Thoracic aorta (tissue), 2 donors: ENCODE measurements at places on chromosomes 12 and 14. TPM values are rescaled to one million over a fixed set of nuclear protein-coding genes. Genes with fewer than 3 reads are reported as not detected.

DNA sequence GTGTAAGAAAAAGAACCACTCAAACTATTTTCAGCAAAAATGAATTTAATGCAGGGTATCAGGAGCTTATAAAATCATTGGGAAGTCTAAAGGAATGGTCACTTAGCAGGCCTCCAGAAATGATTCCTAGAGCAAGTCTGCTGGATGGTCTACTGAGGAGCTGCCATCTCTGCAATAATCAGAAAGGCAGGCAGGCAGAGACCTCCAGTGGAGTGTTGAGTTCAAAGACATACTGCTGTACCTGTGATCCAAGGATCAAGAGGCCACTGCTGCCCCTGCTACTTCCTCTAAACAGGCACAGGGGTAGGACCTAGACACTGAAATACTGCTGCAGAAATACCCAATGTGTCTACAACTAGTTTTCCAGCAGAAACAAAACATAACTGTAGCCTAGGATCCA is 14.5 kb upstream of the KICS2 start:
- DNase-seq = no peak

GRCh38 chr12:27974735-27975221 is 2.2 kb upstream of the PTHLH start:
- no peak for DNase-seq

GRCh38 chr12:6541371-6542165 is 7.3 kb downstream of the GAPDH start:
- DNase-seq = no peak

- no peak for DNase-seq
Measured at GRCh38 chr14:22614240-22614799, 16.2 kb downstream of the ABHD4 start.

DNA sequence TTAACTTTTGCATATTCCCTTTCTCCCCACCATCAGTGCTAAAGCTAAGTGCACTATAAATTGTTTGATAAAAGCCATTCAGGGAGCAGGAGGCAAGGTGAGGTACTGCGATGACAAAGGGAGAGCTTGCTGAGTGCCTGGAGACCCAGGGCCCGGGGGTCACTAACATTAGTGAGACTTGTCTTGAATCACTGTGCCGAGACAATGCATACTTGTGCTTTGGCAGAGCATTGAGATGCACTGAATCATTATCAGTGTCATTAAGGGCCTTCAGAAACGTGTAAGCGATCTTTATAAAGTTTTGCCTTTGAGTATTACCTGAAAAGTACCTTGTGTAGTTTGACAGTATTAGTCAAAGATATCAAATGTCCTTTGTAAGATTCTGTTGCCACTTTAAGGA is 447.5 kb downstream of the PCNX1 start:
- DNase-seq = no peak

DNA sequence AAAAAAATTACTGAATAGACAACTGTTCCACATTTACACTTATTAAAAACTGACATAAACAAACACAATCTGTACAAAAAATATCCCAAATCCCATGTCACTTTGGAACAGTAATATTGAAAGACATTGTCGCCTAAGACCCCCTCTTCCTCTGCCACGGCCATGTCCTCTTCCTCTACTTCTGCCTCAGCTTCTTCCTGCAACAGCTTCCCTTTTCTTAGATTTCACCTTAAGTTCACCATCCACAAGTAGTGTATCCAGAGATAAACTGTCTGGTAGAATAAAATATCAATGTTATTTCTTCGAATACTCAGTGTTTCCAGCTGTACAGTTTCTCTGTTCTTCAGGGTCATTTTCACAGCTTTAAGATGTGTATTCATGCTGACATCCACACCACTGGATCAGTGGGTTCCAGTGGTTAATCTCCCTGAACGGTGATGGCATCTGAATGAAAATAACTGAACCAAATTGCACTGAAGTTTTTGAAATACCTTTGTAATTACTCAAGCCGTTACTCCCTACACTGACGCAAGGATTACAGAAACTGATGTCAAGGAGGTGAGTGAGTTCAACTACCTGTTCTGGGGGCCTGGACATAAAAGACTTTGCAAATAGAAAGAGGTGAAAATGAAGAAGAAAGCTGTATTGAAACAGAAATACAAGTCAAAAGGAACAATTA is 208.5 kb downstream of the C12orf50 start:
- DNase-seq = no peak

DNA sequence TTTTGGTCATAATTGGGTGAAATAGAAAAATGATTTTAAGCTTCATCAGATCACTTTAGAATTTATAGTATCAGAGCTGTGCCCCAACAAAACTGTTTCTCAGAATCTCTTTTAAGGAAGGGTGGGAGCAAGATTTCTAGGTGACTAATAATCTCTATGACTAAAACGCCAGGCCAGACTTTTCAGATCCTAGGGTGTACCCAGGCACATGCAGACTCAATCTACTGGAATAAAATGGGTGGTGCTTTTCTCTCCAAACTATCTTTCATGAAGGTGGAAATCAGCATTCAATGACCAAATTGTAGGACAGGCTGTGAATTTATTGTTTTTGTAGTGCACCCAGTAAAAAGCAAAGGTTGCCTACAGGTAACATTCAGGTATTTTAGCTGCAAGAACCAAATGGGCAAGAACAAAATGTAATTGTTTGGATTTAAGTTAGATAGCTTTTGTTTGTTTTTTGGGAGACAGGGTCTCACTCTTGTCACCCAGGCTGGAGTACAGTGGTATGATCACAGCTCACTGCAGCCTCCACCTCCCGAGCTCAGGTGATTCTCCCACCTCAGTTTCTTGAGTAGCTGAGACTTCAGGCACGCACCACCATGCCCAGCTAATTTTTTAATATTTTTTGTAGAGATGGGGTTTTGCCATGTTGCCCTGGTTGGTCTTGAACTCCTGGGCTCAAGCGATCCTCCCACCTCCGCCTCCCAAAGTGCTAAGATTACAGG is 49.5 kb downstream of the PPP2R5C start:
- DNase-seq = no peak

GRCh38 chr14:79383031-79383430 is 828.3 kb downstream of the DIO2 start:
- DNase-seq = no peak

- DNase-seq = no peak
Measured at GRCh38 chr14:75806352-75806832, 145.3 kb downstream of the TTLL5 start.

DNA sequence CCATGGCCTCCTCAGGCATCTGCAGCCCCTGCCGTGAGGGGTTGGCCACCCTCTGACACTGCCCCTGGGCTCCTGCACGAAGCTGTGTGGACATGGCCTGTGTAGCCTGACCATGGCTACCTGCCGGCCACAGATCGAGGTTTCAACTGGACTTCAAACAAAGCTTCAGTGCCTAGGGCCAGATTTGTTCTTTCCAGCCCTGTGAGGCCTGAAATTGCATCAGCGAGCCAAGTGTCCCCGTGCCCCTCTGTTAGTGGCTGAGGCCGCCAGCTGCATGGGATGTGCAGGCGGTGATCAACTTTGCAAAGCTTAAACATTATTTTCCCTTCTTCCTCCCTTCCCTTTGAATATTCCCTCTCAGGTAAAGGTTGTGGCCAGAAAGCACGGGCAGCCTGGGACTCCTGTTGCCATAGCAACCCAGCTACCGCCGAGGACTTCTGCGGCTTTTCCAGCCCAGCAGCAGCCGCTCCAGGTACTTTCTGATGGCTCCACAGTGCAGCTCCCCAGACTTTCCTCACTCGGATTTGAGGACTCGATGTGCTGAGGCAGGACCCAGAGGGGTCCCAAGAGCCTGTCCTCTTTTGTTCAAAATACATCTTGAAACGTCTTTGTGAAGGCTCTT is 35.8 kb downstream of the DDX51 start:
- no peak for DNase-seq

DNA sequence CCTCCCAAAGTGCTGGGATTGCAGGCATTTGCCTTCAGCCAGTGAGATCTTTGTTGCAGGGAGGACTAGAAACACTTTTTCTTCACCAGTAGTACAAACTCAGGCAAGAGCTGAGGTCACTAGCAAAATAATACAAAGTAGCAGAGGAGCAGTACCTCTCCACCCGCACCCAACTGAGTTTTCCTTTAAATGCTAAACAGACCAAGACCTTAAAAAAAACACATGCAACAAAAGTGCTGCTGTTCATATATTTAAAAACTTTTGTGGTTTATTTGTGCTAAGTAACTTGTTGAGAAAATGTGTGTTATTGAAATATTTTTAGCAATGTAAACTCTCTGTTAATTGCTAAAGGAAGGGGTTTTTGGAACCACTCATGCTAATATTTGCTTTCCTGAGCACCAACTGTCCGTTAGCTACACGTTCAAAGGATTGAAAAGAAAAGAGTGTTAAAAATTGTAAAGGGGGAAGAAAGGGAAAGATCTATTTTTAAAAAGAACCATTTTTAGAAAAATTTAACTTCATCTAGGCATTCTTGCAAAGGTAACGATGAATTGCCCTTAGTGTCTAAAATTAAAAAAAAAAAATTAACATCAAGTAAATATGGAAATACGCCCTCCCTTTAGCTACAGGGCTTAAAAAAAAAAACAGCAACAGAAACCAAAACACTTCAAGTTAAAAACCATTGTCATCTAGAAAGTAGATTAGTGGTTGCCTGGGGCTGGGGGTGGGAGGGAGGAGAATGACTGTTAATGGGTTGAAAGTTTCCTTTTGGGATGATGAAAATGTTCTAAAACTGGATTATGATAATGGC is 114.0 kb upstream of the KRAS start:
- no peak for DNase-seq

DNA sequence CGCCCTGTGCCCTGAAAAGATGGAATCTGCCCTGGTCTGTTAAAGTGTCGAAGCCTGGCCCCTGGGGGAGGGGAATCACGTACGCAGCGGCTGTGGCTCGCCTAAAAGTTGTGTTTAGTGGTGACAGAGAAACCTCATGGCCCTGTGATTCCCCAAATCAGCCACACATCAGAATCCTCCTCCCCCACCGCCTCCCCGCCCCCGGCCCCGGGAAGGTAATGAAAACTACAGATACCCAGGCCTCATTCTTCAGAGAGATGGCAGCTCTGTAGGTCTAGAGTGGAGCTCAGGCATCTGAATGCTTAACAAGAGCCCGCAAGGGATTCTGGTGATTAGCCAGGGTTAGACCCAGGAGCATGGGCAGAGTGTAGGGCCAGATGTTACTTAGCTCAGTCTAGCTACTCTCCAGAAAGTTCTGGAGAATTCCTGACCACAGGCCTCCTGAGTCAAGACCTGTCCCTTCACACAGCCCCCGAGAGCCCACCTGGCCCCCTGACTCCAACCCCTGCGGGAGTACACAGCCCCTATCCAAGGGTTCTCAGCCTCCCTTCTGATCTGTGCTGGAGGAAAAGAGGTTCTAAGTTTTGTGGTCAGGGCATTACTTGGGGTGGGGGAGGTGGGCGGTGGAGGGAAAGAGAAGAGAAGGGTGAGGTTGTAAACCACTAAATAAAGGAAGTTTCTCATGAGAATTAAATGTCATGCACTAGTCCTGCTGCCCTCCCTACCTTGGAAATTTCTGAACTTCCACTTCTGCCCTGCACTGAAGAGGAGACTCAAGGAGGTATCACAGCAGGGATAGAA is 114.8 kb downstream of the PLXNC1 start:
- no peak for DNase-seq

- DNase-seq = no peak
Measured at GRCh38 chr12:5515458-5515857, 83.5 kb downstream of the NTF3 start.

The OTUB2 gene
- 0.71 TPM for total RNA-seq

The PLA2G1B gene
- total RNA-seq = not detected

The SLC6A13 gene
- 0.54 TPM for total RNA-seq

The ASB2 gene
- total RNA-seq = 48.3 TPM

The PPM1H gene
- 9.1 TPM for total RNA-seq

The POLR3B gene
- 7.7 TPM for total RNA-seq
